Small intestine (tissue), 16 donors: ENCODE measurements at places on chromosomes 1 and 21. TPM values are rescaled to one million over a fixed set of nuclear protein-coding genes. Genes with fewer than 3 reads are reported as not detected.

Gene FCRL1
- 1.00 TPM for polyA plus RNA-seq

DNA sequence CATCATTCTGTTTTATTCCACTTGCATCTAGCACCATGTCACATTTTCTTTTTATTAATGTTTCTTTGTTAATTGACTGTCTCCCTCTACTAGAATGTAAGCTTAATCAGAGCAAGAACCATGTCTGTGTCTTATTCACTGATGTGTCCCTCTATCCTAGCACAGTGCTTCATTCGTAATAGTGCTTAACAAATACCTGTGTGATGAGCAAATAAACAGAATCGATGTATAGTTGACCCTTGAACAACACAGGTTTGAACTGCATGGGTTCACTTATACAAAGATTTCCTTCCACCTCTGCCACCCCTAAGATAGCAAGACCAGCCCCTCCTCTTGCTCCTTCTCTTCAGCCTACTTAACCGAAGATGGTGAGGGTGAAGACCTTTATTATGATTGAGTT is 42.9 kb upstream of the MAN1A2 start:
- peak; percentile 41 for DNase-seq

Gene KRTAP19-1
- not detected for polyA plus RNA-seq

- no peak for DNase-seq
Measured at GRCh38 chr1:211267204-211267857, 8.2 kb downstream of the RCOR3 start.

Gene NBPF9
- polyA plus RNA-seq, result 3.1 TPM

Gene ABCG1
- polyA plus RNA-seq, result 30.0 TPM
